CD4-positive, alpha-beta memory T cell (primary cell): ENCODE measurements at places on chromosomes 7 and 10.
A peak's percentile ranks its signal among the peaks of the same experiment; 100 is the strongest.

DNA sequence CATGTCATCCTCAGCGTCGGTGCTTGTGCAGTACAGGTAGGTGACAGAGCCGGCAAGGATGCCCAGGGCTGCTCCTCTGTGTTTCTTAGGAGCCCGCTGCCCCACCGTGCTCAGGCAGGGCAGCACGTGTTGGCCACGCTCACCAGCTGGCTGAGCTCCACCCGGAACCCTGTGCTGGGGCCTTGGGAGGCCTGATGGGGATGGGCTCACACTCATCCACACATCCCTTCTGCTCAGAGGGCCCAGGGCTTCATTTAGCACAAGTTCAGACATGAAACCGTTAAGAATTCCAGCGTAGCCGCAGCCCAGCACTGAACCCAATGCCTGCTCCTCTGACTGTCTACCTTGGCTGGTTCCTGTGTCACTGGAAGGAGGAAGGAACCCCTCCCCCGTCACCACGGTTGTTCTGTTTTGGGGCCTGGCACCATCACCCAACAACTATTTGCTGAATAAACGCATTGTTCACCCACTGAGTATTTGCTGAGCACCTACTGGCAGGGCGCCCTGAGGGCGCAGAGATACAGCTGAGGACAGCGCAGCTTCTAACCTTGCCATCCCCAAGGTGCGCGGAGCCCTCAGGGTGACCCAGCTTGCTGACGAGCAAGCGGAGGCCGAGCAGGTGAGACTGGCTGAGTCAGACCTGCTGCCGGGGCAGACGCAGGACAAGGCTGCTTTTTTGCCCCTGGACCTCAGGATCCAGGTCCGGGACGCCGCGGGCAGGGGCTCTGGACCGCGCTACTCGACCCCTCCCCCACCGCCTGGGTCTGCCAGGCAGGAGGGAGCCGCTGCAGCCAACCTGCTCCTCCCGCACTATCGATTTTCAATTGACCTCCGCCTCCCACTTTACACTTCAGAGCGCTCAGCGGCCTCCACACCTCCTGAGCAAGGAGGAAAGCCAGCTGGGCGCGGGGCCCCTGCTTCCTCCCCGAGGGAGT, 50.6 kb upstream of the RET start:
- no peak for DNase-seq

- DNase-seq = no peak
These were observed 331.3 kb downstream of the PCDH15 start for GRCh38 chr10:54469587-54470323.

DNA sequence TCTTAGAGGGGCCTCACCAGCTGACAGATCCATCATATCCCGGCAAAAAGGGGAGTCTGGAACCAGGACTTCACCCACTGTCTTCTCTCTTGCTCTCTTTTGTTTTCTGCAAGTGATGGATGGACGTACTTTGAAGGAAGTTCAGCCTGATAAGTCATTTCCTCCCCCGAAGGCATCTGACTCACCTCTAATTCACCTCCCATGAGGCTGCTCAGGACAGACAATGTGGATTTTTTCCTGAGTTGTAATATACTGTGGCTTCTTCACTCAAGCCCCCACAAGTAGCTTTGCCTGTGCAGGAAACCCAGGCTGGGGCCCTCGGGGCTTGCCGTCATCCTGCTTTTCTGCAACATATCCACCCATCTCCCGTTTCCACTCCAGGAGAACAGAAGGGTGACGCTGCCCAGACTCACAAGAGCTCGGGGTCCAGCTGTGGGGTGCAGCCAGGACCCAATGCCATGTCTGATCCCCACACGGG, 70.4 kb downstream of the ASB13 start:
- DNase-seq = no peak

- DNase-seq = no peak
These were observed 715.2 kb upstream of the GRM3 start for GRCh38 chr7:85928500-85928899.

DNA sequence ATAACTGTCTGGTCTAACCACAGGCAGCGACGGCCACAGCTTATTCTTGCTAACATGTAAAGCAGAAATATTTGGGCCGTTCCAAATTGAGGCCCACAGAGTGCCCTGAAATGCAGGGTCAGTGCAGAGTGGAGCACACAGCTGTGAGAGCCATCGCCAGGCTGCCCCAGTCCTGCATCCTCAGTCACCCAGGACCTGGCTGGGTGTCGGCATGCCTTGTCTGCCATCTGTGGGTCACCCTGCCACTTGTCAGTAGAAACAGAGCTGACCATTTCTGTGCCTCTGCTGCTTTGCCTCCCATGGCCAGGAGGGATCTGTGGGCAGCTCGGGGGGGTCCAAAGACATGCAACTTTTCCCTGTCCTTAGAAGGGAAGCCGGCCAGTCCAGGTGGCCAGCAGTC, 57.3 kb upstream of the BTBD16 start:
- no peak for DNase-seq

GRCh38 chr10:132239126-132240031, 52.6 kb downstream of the DPYSL4 start:
- no peak for DNase-seq

DNA sequence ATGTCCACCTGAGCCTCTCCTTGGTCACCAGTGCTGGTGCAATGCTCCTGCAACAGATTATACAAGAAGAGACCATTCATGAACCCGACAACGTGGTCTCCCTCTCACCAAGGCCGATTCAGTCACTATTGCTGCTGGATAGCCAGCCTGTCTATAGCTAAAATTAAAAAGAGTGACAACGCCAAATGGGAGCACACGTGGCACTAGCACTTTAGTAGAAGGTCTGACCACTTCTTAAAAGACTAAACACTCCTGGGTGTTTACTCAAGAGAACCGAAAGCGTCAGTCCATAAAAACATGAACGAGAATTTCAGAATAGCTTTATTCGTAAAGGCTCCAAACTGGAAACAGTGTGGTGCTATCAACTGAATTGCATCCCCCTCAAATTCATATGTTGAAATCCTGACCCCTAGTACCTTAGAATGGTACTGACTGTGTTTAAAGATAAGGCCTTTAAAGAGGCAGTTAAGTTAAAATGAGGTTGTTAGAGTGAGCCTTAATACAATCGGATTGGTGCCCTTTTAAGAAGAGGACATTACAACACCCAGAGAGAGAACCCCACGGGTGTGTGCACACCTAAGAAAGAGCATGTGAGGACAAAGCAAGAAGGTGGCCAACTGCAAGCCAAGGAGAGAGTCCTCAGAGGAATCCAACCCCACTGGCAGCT, 4.4 kb upstream of the GALNTL5 start:
- DNase-seq = no peak

DNA sequence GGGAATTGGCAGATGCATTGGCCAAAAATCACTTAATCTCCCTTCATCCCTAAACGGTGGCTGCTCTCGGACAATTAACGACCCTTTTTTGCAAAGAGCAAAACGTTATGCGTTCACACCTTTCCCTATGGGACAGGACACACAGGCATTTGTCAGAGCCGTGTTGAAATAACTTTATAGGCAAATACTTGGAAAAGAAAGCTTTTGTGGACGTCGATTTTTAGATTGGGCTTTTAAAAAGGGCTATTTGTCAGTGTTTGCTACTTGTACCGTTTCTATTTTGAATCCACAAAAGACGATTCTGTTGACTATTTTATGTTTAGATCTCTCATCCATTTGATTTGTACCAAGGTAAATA, 245.6 kb downstream of the SLC25A13 start:
- DNase-seq = no peak

GRCh38 chr10:124721330-124722045, 22.7 kb downstream of the FAM53B start:
- peak; percentile 56 for DNase-seq

DNA sequence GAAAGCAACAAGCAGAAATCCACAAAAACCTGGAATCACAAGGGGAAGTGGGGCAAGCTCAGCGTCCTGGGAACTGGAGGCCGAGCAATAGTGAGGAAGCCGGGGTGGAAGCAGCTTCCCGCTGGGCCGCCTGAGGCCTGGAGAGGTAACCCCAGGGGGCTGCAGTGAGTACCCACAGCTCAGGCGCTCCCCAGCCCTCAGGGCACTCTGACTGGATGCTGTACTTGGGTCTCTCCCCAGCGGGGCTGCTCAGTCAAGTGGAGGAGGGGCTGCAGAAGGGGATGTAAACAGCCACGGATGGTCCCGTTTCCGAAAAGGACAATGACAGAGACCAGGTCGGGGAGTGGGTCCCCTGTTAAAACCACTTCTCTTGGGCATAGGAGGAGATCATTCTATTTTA, 50.3 kb downstream of the SLIT1 start:
- DNase-seq = no peak

- DNase-seq = no peak
These were observed 7.2 kb downstream of the GNB2 start for GRCh38 chr7:100680576-100681271.

DNA sequence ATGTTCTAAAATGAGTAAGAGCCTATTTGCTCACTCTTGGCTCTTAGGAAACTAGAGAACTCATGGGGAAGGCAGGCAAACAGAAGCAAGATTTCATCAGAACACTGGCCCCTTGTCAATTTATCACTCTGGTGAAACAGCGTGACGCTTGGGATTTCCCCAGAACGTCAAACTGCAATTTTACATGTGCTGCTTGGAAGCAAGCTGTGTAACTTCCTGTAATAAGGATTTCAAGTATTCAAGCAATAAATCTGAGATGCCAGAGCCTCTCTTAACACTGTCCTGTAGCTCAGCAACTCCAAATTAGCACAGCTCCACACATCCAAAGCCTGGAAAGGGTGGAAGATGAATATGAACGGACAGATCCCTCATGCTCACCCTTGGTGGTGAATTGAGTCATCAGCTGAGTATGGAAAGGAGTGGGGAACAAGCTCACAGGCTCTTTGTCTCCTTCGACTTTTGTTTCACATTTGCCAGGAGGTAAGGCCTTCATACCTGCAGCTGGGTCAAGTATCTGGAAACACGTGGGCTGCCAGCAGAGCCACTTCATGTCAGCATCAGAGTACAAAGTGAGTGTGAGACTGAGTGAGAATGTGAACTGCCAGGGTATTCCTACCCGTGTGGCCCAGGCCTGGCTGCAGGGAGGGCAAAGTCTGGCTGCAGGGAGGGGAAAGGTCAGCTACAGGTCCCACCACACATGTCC, 140.4 kb upstream of the NAMPT start:
- DNase-seq = peak; percentile 20

GRCh38 chr10:114061148-114061547, 17.5 kb downstream of the ADRB1 start:
- DNase-seq = no peak

GRCh38 chr10:48474765-48475365, 130.0 kb downstream of the ARHGAP22 start:
- DNase-seq = no peak

GRCh38 chr7:43443381-43443780, 139.5 kb upstream of the STK17A start:
- DNase-seq = no peak

GRCh38 chr10:12051241-12051640, 8.6 kb upstream of the UPF2 start:
- no peak for DNase-seq

DNA sequence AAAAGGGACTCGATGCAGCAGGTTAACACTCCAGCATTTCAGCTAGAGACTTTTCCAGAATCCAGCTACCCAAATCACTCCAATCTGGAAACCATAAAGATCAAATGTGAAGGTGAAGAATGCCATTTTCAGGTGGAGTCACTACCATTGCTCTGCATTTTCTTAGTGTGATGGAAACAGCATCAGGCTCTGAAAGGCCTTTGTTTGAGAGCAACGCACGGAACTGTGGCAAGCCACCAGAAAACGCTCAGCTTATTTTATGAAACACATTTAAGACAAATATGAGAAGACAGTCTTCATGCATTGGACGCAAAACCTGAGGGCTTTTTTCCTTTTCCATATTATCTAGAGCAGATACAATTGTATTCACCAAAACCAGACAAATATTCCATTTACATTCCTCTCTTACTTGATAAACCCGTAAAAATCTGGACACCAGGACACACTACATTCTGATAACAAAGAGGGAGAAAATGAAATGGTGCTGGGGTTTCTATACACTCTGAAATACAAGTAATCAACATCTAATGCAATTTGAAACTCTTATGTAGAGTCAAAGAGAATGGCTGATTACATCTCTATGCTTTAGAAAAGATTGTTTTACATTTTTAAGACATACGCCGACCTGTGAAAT, 99.1 kb downstream of the NRP1 start:
- no peak for DNase-seq

- DNase-seq = no peak
These were observed 692.9 kb downstream of the LRMDA start for GRCh38 chr10:76124280-76124679.

DNA sequence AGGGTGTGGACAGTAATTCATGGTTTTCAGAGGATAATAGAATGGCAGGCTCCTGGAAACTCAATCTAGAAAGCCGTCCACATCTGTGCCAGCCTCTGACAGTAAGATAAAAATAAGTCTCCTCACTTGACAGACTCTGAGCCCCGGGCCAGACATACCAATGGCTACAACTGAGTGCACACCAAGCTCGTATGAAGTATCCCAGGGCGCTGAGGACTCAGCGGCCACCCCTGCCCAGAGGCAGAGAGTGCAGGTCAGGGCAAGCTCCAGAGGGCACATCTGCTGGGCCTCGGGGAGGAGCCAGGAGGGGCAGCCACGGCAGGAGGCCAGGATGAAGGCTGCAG, 262.8 kb upstream of the TCERG1L start:
- DNase-seq = no peak

DNA sequence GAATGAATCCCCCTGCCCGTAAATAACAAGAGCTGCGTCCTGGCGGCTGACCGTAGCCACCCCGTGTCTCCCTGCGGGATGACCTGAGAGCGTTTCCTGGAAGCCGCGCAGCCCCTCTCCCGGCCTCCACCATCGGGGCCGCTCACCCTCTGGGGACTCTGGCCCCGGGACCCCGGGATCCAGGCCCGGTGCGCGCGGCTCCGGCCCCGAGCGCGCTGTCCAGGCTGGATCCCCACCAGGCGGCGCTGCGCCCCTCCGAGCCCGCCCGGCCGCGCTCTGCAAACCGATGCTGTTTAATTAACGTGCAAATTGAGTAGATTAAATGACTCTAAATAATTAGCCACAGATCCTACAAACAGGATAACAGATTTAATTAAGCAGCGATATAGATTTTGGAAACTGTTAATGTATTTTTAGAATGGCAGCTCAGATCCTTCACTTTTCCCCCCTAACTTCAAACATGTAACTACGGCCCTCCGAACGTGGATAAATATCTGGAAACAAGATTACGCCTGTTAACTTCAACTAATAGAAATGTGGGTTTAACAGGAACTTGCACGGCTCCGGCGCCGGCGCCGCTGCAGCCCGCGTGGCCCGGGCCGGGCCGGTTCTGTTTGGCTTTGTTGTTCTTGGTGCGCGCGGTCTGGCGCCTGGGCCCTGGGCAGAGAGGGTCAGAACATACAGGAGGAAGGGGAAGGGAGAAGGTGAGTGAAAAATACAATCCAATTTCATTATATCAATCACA, 7.1 kb upstream of the UNCX start:
- no peak for DNase-seq

- DNase-seq = no peak
These were observed 118.3 kb downstream of the DGKI start for GRCh38 chr7:137728426-137728825.
